ENCODE measurements at places on chromosomes 5 and 9.

DNA sequence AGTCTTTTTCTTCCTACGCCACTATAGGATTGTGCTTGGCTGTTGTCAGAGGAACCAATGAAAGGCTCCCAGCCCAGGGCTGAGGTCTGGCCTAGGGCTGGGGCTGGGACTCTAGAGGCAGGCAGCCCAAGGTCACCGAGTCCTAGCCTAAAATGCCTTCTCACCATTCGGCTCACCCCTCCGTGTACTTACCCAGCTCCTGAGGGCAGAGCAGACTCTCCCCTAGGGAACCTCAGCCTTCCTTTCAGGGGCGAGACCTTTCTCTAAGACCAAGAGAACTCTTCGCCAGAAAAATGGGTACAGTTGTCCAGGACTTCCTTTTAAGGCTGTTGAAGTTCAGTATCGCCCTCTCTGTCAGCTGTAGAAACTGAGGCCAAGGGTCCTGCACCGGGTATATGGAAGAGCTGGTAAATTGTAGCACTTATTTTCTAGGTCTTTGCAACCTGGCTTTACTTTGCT lies 1.7 kb upstream of the SPRY4 start:
- DNase-seq = no peak

- DNase-seq = peak; percentile 47
Observed at GRCh38 chr9:130433168-130433946, 11.4 kb upstream of the ASS1 start.

DNA sequence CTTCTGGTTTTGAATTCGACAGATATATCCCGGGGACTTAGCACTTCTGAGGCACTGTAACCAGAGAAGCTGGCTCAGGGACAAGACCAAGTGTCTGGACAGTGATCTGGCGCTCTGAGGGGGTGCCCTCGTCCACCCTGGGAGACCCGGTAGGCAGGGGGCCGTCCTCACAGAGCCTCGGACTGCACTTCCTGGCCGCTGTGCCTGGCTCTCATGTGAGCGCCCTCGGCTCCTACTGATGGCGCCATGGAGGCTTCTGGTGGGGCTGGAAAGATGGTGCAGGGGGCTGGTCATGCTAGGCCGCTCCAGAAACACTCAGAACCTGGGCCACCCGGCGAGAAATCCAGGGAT lies 18.8 kb upstream of the SLC6A3 start:
- DNase-seq = no peak

GRCh38 chr5:54361691-54362411 lies 51.5 kb upstream of the ARL15 start:
- peak; percentile 47 for DNase-seq

- DNase-seq = peak; percentile 87
Observed at GRCh38 chr9:95495961-95496360, 20.8 kb downstream of the PTCH1 start.

- DNase-seq = no peak
Observed at GRCh38 chr5:132234684-132235062, 7.0 kb upstream of the P4HA2 start.

DNA sequence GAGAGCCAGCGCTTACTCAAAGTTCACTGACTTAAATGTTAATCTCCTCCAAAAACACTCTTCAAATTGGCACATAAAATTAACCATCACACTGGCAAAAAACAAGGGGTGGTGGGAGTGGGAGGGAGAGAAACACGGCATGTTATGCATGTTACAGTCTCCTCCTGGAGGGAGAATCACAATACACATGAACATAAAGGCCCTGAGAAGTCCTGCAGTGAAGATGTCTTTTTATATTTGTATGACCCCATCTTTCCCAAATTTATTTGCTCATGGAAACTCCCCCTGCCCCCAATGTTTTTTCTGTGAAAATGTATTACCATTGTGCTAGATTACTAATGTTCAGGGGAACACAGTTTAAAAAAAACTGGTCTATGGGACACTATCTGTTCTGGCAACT lies 37.8 kb upstream of the ANKH start:
- DNase-seq = no peak

- no peak for DNase-seq
Observed at GRCh38 chr5:39209924-39210323, 9.4 kb downstream of the FYB1 start.

- DNase-seq = no peak
Observed at GRCh38 chr9:131748411-131748955, 8.6 kb upstream of the RAPGEF1 start.

- no peak for DNase-seq
Observed at GRCh38 chr5:132434416-132435286, 55.9 kb downstream of the IRF1 start.

DNA sequence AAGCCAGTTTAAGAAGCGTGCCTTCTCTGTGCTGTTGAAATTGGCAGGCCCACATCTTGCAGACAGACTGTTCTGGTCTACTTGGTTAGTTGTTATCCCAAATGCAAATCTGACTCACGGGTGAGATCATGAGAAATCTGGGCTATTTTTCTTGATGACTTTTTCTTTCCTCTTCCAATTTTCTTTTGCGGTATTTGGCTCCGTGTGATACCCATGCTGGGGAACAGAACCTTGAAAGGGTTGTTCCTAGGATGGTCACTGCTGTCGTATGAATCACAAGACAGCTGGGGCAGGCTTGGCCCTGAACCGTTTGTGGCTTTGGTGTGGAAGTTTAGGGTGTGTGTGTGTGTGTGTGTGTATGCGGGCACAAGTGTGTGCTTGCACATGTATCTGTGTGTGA lies 24.6 kb downstream of the PDZD2 start:
- peak; percentile 53 for DNase-seq

DNA sequence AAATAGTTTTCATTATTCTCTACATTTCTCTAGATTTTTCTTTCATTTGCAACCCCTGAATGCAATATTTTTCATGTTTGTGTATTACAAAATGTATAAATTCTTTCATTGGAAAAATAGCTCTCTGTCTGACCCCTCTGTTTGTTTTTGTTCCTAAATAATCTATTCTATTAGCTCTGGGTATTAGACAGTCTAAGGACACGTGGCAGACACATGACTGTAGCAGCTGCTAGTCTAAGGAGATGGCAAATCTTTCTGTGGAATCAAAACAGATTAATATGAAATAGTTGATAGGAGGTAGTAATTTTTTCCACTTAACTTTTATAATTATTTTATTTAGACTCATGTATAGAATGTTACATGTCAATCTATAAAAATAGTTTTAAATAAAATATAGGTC lies 21.4 kb upstream of the SPATA9 start:
- DNase-seq = no peak

DNA sequence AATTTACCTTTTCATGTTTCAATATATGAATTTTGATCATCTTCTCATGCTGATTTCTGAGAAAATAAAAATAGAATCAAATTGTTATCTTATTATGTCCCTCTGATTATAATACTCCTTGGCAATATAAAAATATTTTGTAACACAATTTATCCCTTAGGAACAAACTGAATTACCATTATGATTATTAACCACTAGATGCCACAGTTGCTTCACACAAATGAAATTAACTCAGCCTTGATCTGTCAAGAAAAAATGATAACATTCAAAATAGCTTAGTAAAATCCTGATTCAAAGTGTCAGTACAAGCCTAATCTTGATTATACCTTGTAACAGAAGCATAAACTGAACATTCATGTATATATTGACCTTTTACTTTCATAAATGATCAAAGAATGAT lies 4.8 kb upstream of the CHSY3 start:
- peak; percentile 44 for DNase-seq
